ENCODE measurements at places on chromosomes 1 and 21.

GRCh38 chr1:25536124-25536523 is 7.3 kb upstream of the LDLRAP1 start:
- DNase-seq: no peak

- no peak for DNase-seq
Observed at GRCh38 chr1:228376262-228376628, 30.4 kb downstream of the TRIM11 start.

GRCh38 chr21:33022828-33023573 is 2.7 kb upstream of the OLIG2 start:
- DNase-seq: no peak

- no peak for DNase-seq
Observed at GRCh38 chr1:81654147-81654546, 146.6 kb upstream of the ADGRL2 start.

- no peak for DNase-seq
Observed at GRCh38 chr21:24514081-24514733, 1093.1 kb downstream of the MRPL39 start.

GRCh38 chr1:44539991-44540730 is 134.1 kb downstream of the TMEM53 start:
- no peak for DNase-seq

DNA sequence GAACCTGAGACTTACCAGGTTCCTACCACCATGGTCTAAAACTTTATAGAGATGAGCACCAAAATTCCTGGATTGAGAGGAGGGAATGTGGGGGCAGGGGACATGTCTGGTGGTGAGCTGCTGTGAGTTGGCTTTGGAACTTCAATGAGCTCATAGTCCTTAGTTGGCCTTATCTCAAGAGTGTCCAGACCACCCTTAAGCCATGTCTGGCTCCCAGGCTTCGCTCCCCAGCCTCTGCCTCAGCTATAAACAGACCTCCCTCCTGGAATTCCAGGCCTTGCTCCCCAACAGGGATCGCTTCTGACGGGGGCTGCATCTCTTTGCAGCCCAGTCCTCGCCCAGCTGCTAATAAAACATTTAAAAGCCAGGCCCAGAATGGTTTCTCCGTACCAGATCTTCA is 19.5 kb downstream of the ATF3 start:
- no peak for DNase-seq

GRCh38 chr1:121586369-121587229 is 401.8 kb downstream of the SRGAP2C start:
- DNase-seq: no peak

DNA sequence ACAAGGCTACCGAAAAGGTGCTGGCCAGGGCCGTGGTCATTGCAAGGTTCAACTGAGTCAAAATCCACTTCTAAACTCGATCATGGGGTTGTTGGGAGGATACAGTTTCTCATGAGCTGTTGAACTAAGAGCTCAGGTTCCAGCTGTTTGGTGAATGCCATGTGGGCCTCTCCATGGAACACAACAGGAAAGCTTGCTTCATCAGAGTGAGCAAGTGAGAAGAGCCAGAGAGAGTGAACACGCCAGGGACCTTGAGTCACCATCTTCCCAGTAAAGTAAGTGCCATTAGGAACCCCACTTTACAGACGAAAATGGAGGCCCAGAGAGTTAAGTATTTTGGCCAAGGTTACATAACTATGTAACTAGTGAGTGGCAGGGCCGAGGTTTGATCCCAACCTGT is 475.1 kb upstream of the VAMP3 start:
- DNase-seq: no peak
